ENCODE measurements at places on chromosomes 7 and 10. TPM values are rescaled to one million over a fixed set of nuclear protein-coding genes. Genes with fewer than 3 reads are reported as not detected.

PRTFDC1 gene
- 26.7 TPM for total RNA-seq

TLX1 gene
- 0.33 TPM for total RNA-seq

DKK1 gene
- 3.3 TPM for total RNA-seq

- peak within 1 kb of the TSS; percentile 90 for H3K4me3 ChIP-seq
- no peaks in the 10 kb centered on the region for H3K36me3 ChIP-seq
- peak; percentile 72 for DNase-seq
- peaks cover 18% of the 10 kb centered on the region for H3K4me1 ChIP-seq
- H3K27me3 ChIP-seq: peaks cover 3% of the 10 kb centered on the region
These were observed at the start of gene FOXK1 for GRCh38 chr7:4681886-4682620. TSS of gene FOXK1 (plus strand) at chr7:4682295. CDS start at chr7:4682309, 14 bp downstream.

- no peaks in the 10 kb centered on the region for H3K27me3 ChIP-seq
- peaks cover 26% of the 10 kb centered on the region for H3K4me1 ChIP-seq
- H3K4me3 ChIP-seq: no peak overlapping the region
- H3K27ac ChIP-seq: no peak overlapping the region
- DNase-seq: no peak
- H3K36me3 ChIP-seq: peaks cover 19% of the 10 kb centered on the region
These were observed 541.9 kb upstream of the CELF2 start for GRCh38 chr10:10475812-10476211.

DNA sequence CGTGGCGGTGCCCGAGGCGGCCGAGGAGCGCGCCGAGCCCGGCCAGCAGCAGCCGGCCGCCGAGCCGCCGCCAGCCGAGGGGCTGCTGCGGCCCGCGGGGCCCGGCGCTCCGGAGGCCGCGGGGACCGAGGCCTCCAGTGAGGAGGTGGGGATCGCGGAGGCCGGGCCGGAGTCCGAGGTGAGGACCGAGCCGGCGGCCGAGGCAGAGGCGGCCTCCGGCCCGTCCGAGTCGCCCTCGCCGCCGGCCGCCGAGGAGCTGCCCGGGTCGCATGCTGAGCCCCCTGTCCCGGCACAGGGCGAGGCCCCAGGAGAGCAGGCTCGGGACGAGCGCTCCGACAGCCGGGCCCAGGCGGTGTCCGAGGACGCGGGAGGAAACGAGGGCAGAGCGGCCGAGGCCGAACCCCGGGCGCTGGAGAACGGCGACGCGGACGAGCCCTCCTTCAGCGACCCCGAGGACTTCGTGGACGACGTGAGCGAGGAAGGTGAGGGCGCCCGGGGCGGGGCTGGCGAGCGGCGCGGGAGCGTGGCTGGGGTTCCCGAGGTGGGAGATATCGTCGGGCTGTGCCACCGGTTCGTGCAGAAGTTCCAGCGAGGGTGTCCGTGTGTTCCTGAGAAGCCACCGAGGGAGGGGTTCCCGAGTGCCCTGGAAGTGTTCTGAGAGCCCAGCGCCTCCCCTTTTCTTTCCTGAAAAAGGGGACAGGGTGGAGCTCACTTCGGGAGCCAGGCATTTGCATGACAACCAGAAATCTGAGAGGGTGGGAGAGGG is 495 bp downstream of the EIF3B start:
- H3K4me3 ChIP-seq: peak overlapping the region; percentile 100
- H3K27ac ChIP-seq: peak overlapping the region; percentile 50
- H3K36me3 ChIP-seq: peaks cover 4% of the 10 kb centered on the region

GRCh38 chr7:100612730-100613390 is 520 bp downstream of the MOSPD3 start:
- H3K27me3 ChIP-seq: peaks cover 6% of the 10 kb centered on the region
- peak overlapping the region; percentile 98 for H3K4me3 ChIP-seq
- DNase-seq: no peak
- H3K27ac ChIP-seq: no peak overlapping the region
- peaks cover 5% of the 10 kb centered on the region for H3K4me1 ChIP-seq
- H3K36me3 ChIP-seq: no peaks in the 10 kb centered on the region

- peaks cover 2% of the 10 kb centered on the region for H3K27me3 ChIP-seq
- DNase-seq: no peak
- H3K36me3 ChIP-seq: no peaks in the 10 kb centered on the region
- no peak overlapping the region for H3K27ac ChIP-seq
These were observed 68.8 kb upstream of the PITRM1 start for GRCh38 chr10:3241274-3241921.

DNA sequence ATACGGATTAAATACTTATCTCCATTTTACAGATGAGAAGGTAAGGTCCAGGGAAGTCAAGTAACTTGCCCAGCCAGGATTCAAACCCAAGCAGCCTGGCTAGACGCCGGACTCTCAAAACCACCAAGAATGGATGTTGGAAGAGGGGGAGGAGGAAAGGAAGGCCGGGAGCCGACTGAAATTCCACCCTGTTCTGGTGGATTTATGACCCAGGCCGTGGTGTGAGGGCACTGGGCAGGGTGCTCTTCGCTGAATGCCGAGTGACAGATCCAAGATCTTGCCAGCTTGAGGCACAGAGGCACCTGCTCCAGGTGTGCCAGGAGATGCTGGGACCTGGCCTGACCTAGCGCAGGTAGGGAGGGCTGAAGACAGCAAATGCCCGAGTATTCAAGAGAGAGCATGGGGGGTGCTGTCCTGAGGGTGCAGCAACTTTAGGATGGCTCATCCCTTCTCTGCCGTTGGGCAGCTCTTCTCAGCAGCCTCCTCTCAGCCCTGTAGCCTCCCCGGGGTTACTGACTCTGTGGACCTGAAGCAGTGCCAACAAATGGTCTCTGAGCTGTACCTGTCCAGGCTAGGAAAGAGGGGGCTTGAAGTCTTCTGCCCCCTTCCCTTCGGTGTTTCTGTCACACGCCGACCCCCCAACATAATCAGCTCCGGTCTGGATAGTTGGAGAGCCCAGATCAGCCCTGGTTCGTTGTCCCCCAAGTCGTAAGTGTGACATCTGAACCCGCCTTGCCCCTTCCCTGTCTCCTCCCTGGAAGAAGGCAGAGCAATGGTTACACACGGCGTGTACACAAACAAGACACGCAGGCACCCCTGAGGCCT is 713 bp downstream of the LOXL4 start:
- peak overlapping the region; percentile 89 for H3K4me3 ChIP-seq
- no peaks in the 10 kb centered on the region for H3K36me3 ChIP-seq
- H3K27me3 ChIP-seq: peaks cover 8% of the 10 kb centered on the region

DNA sequence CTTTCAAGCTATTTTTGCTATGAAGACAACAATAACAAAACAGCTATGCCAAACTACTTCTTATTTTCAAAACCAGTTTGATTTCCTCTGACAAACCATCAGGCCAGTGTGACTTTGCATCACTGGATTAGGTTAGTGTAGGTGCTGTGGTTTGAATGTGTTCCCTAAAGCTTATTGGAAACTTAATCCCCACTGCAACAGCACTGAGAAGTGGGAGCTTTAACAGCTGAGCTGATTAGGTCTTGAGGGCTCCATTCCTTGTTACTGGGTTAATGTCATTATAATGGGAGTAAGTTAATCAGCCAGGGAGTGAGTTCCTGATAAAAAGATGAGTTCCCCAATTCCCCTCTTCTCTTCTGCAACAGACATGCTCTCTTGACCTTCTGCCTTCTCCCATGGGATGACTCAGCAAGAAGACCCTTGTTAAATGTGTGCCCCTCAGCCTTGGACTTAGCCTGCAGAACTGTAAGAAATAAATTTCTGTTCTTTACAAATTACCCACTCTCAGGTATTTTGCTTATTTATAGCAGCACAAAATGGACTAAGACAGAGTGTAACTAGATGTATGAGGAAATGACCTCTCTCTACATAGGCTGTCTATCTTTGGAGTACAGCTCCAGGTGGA is 186.8 kb downstream of the CTTNBP2 start:
- no peaks in the 10 kb centered on the region for H3K36me3 ChIP-seq
- peak overlapping the region; percentile 75 for H3K27ac ChIP-seq
- H3K4me3 ChIP-seq: no peak overlapping the region
- H3K4me1 ChIP-seq: peaks cover 15% of the 10 kb centered on the region
- DNase-seq: no peak

DNA sequence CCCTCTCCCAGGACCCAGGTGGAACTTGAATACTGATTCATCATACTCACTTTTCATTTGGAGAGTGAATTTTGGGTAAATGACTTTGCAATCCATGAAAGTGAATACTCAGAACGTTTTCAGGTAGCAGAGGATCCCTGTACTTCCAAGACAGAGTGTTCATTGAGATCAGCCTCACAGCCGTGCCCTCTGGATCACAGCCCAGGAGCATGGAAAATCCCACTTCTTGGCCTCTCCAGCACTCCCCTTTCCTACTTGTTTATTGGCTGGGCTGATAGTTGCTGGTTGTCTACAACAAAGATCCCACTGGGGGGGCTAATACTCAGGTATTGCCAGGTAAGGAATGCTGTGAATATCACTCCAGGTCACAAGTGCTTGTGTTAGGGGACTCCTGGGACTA is 5.9 kb downstream of the GCK start:
- H3K36me3 ChIP-seq: no peaks in the 10 kb centered on the region
- H3K4me3 ChIP-seq: no peak overlapping the region
- peaks cover 34% of the 10 kb centered on the region for H3K27me3 ChIP-seq
- no peak for DNase-seq

- no peak overlapping the region for H3K4me3 ChIP-seq
- H3K4me1 ChIP-seq: peaks cover 26% of the 10 kb centered on the region
- H3K36me3 ChIP-seq: peaks cover 7% of the 10 kb centered on the region
- DNase-seq: no peak
These were observed 57.4 kb upstream of the SVIL start for GRCh38 chr10:29692121-29692539.

GRCh38 chr10:132324186-132324585 is 7.8 kb upstream of the LRRC27 start:
- peaks cover 18% of the 10 kb centered on the region for H3K4me1 ChIP-seq
- no peak overlapping the region for H3K27ac ChIP-seq
- H3K27me3 ChIP-seq: no peaks in the 10 kb centered on the region
- peaks cover 28% of the 10 kb centered on the region for H3K36me3 ChIP-seq
- no peak for DNase-seq

- H3K4me3 ChIP-seq: no peak overlapping the region
- no peaks in the 10 kb centered on the region for H3K36me3 ChIP-seq
- no peak for DNase-seq
- H3K27ac ChIP-seq: no peak overlapping the region
- H3K4me1 ChIP-seq: no peaks in the 10 kb centered on the region
These were observed 143.6 kb upstream of the KIF5B start for GRCh38 chr10:32199714-32200394.

DNA sequence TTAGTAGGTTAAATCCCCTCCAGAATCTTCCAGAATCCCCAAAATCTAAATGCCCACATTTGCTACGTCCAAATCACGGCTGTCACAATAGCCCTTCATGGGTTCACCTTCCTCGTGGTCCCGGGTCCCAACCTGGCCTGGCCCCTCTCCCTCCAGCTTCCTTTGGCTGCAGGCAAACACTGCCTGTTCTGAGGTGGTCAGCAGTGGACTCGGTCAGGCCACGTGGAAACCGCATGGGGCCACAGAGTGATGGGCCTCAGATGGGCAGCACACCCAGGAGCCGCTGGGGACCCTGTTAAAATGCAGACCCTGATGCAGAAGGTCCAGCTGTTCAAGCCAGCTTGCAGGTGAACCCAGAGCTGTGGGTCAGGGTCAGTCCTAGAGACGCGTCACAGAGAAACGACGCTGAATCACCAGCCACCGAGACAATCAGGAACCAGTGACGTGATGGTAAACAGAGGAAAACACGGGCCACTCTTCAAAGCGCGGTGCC is 588.6 kb downstream of the DNAJB6 start:
- H3K4me3 ChIP-seq: no peak overlapping the region
- no peaks in the 10 kb centered on the region for H3K27me3 ChIP-seq
- DNase-seq: no peak
- H3K27ac ChIP-seq: no peak overlapping the region

DNA sequence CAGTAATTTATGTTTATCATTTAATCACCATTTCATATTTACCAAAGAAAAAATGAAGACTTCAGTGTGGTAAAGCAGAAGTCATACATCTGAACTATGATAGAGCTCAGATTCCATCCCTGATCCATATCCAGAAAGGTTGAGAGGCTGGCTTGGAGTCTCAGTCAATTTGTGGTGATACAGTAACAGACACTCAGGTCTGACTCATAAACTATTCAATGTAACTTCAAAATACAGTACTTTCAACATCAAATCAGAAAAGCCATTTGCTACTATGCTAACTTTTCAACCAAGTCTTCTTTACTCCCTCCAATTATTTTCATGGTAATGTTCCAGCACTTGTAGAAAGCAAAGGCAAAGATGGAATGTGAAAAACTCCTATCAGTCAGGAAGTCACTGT is 190.4 kb downstream of the HDAC9 start:
- no peak for DNase-seq
- no peaks in the 10 kb centered on the region for H3K36me3 ChIP-seq
- no peak overlapping the region for H3K4me3 ChIP-seq
- peaks cover 37% of the 10 kb centered on the region for H3K4me1 ChIP-seq
- no peaks in the 10 kb centered on the region for H3K27me3 ChIP-seq
- H3K27ac ChIP-seq: no peak overlapping the region

- no peaks in the 10 kb centered on the region for H3K27me3 ChIP-seq
- H3K4me3 ChIP-seq: no peak overlapping the region
- DNase-seq: no peak
- H3K4me1 ChIP-seq: no peaks in the 10 kb centered on the region
These were observed 18.9 kb upstream of the ZNF736 start for GRCh38 chr7:64294701-64295420.

DNA sequence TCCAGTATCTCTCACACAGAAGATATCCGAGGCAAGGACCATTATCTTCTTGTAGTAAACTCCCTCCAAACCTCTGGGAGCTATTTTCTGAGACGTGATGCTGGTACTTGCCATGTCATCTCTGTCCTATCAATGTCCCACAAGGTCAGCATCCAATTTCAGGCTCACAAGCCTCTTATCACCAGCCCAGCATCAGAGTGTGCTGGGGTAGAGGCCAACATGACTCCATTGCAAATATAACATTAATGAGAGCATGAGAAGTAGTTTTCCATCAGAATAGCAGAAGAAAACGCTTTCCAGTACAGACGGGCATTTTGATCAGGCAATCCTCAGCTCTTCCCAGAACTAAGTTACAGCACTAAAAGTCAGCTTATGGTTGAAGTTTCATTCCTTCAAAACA is 5.6 kb downstream of the MORN4 start:
- H3K36me3 ChIP-seq: no peaks in the 10 kb centered on the region
- peaks cover 5% of the 10 kb centered on the region for H3K4me1 ChIP-seq
- DNase-seq: no peak

- peak overlapping the region; percentile 73 for H3K27ac ChIP-seq
- no peak for DNase-seq
- H3K4me3 ChIP-seq: no peak overlapping the region
- peaks cover 6% of the 10 kb centered on the region for H3K36me3 ChIP-seq
- H3K27me3 ChIP-seq: no peaks in the 10 kb centered on the region
These were observed 32.1 kb downstream of the UMAD1 start for GRCh38 chr7:7672545-7673239.

GRCh38 chr7:81869670-81870069 is 99.8 kb upstream of the HGF start:
- no peaks in the 10 kb centered on the region for H3K36me3 ChIP-seq
- H3K27ac ChIP-seq: no peak overlapping the region
- DNase-seq: no peak
- H3K27me3 ChIP-seq: no peaks in the 10 kb centered on the region
- no peak overlapping the region for H3K4me3 ChIP-seq
- H3K4me1 ChIP-seq: no peaks in the 10 kb centered on the region
